ENCODE measurements at places on chromosomes 13 and 19. TPM values are rescaled to one million over a fixed set of nuclear protein-coding genes. Genes with fewer than 3 reads are reported as not detected.

The LGALS14 gene
- total RNA-seq, result not detected

The CCL25 gene
- total RNA-seq, result not detected

The PROZ gene
- total RNA-seq, result not detected

The TNNI3 gene
- not detected for total RNA-seq

The IQCN gene
- total RNA-seq, result 0.07 TPM

The PLPPR3 gene
- 0.33 TPM for total RNA-seq

The CLDND2 gene
- total RNA-seq, result not detected

The ZNF439 gene
- total RNA-seq, result 4.5 TPM

The ACER1 gene
- total RNA-seq, result not detected

The PSG11 gene
- total RNA-seq, result not detected

The SIGLEC5 gene
- total RNA-seq, result not detected

The GRK1 gene
- total RNA-seq, result not detected

The KIR2DL4 gene
- total RNA-seq, result not detected

The UBE2L5 gene
- not detected for total RNA-seq
